ENCODE measurements at places on chromosomes 12 and 14.

DNA sequence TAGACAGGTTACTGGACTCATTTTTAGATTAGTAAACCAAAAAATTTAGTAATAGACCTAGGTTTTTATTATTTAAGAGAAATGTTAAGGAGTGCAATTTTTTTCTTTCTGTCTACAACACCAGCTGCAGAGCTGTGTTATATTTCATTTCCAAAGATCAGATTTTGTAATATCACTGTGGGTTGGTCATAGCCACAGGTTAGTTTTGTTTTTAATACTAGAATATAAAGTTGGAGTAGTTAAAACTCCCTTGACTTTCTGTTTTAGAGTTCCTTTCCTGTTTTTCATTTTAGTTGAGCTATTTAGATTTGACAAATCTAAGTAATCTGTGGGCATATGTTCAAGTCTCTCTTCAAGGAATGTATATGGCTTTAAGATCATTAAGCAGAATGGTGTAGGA is 30.7 kb upstream of the GARIN2 start:
- no peak for DNase-seq

DNA sequence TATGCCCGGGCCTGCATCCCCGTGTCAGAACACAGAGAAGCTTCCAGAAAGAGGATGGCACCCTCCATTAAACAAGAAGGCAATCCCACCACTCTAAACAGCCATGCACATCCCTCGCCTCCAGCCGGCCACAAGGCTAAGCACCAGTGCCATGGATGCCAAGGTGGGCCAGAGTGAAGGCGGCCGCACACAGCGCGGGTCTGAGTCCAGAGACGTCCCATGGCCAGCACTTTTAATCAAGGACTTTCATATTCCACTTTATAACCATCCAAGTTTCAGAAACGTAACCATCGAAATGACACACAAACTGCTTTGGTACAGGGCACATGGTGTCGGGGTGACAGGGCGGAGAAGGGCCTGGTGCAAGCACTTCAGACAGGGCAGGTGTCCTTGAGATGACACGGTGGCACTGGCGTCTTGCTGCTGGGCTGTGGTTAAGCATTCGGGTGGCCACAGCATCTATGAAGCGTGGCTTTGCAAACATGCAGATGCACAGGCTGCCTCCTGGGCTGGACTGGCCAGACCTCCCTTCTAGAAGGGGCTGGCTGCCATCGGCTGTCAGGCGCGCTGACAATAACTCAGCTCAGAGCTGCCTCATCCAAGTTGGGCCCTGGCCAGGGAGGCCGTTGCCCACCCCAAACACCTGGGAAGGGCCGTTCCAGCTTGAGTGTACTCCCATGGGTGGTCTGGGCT is 117.2 kb downstream of the RFLNA start:
- no peak for DNase-seq

DNA sequence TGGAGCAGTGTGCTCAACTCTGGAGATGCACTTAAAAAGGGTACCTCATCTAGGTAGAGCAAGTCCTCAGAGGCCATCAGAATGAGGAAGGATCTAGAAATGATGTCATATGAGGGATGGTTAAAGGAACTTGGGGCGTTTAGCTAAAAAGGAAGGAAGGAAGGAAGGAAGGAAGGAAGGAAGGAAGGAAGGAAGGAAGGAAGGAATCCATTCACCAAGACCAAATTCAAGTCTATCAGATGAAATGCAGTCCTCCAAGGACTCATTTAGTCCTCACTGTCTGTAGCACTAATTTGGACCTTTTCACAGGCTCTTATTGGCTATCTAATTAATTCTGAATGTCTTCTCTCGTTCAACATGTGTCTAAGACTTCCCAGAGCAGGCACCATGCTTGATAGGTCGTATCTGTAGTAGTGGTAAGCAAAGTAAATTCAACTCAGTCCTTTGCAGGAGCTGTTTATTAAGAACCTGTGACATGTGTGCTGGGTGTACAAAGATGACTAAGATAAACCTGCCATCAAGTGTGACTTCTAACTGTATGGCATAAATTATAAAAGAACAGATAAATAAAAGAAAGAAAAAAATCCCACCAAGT is 63.5 kb downstream of the LLPH start:
- DNase-seq: peak; percentile 49

DNA sequence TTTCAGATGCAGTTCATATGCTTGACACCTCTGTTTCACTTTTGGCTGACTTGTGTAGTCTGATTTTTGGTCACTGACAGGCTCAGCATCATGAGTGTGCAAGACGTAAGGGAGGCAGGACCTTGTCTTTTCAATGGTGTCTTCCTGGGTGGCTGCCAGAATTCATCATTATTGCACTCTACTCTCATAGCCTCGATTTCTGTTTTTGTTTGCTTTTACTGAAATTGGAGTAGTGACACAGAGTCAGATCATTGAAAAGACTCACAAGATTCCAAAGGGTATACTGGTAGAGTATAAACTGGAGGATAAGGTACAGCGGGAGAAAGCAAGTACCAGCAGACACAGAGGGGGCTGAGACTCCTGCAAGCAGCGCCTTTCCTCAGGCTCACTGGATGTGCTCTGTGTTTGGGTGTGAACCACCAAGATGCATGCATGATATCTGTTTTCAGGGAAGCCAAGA is 126.3 kb upstream of the FGD4 start:
- DNase-seq: no peak

- no peak for DNase-seq
Measured at GRCh38 chr12:41709463-41710285, 435.0 kb downstream of the GXYLT1 start.

DNA sequence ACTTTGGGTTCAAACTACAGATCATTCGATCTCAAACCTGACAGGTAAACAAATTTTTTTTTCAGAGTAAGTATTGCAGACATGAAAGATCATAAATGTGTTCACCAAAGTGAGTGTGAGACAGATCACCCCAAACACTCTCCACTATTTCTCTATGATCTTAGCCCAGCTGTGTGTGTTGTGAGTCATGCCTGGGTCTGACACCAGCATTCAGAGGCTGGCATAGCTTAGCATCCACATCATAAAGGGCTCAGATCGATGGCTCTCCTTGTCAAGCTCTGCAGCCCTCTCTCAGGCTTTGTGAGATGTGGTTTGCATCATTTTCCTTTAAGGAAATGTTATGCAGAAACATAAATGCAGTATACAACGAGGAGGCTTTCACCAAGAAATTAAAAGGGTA is 164.9 kb downstream of the ETV6 start:
- no peak for DNase-seq

DNA sequence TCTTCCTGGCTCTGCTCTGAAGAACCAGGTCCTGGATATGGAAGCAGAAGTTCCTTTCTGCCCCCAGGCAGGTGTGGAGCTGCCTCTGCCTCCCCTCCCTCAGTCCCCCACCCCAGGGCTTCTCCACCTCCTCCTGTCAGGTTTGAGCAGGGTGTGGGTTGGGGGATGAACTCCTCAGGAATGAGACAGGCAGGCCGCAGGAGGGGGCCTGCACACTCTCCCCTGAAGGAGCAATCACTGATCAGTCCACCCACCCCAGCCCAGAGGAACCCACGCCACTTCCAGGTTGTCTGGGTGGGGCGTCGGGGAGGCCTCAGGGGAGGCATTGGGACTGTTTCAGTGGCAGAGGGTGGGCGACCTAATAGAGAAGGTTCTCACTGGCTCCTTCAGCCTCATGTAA is 26.6 kb downstream of the FAIM2 start:
- DNase-seq: no peak

- no peak for DNase-seq
Measured at GRCh38 chr14:41016213-41016612, 590.5 kb upstream of the LRFN5 start.

- DNase-seq: peak; percentile 46
Measured at GRCh38 chr14:77498120-77498979, at the start of gene ISM2. Gene ISM2 (minus strand): TSS chr14:77498816. CDS start chr14:77498793, 23 bp downstream.

GRCh38 chr12:86914721-86915120 is 658.5 kb upstream of the MGAT4C start:
- peak; percentile 3 for DNase-seq

DNA sequence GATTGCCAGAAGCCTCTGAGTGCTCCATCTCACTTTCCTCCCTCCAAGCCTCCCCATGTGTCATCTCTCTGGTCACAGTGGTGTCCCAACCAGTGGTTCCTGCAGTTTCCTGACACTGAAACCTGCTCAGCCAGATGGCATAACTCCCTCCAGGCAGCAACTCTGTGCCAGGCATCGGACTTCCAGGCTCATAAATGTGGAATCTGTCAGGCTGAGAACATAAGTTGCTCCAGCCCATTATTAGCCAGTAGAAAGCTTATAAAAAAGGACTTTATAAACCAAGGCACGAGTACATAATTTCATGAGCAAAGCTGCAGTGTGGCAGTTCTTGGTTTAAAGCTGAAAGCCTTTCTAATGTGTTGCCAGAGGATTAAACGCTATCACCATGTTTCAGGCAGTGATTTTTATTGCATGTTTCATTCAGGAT is 194.3 kb downstream of the DACT1 start:
- DNase-seq: no peak

- DNase-seq: no peak
Measured at GRCh38 chr12:15677726-15678201, 111.4 kb downstream of the EPS8 start.

DNA sequence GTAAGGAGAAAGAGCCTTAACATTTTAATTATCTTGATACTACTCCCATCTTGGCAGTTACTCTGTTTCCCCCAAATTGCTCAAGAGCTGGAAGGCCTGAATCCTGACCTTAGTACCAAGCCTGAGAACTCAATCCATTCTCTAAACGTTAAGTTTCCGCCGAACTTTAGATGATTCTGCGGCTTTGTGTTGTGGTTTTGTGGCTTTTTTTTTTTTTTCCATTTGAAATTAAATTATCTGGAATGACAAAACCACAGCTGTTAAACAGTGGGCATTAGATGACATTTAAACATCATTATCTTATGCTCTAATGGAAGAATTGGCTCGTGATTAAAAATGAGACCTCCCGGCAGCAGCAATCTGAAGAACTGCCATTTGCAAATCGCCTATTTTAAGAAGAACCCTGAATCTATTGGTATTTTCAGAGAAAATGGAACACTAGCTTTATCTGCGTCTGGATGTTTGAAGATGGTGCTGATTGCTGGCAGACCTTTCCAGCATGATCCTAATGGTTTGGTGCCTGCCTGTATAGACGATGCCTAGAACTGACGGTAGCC is 38.4 kb downstream of the TMEM132C start:
- DNase-seq: no peak

- no peak for DNase-seq
Measured at GRCh38 chr12:14573118-14573517, 5.4 kb upstream of the PLBD1 start.

DNA sequence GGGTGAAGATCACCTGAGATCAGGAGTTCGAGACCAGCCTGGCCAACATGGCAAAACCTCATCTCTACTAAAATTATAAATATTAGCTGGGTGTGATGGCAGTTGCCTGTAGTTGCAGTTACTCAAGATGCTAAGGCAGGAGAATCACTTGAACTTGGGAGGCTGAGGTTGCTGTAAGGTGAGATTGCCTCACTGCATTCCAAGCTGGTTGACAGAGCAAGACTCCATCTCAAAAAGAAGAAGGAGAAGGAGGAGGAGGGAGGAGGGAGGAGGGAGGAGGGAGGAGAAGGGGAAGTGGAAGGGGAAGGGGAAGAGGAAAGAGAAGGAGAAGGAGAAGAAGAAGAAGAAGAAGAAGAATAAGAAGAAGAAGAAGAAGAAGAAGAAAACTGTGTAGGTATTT is 17.0 kb downstream of the RNASE10 start:
- DNase-seq: no peak

GRCh38 chr12:47725893-47726292 is 603 bp upstream of the ENDOU start:
- DNase-seq: no peak

- DNase-seq: no peak
Measured at GRCh38 chr12:96882862-96883261, 24.2 kb upstream of the NEDD1 start.

- no peak for DNase-seq
Measured at GRCh38 chr14:89265234-89265633, 151.8 kb downstream of the FOXN3 start.

DNA sequence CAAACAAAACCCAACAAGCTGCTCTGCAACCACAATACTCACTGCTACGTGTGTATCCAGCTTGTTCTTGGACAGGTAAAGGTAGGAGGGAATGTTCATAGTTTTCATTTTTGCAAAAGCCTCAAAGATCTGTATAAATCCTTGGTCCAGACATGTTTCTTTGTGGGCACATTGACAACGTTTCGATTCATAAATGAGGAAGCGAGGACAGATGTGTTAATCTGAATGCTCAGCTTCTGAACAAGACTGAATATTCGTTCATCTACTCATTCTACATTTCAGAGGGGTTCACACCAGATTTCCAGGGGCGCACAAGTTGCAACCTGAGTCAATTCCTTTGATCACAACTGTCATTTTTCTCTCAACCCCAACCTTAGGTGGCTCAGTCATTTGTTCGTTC is 134.4 kb downstream of the LLPH start:
- DNase-seq: no peak

GRCh38 chr12:91211866-91212265 is 29.2 kb upstream of the DCN start:
- no peak for DNase-seq

DNA sequence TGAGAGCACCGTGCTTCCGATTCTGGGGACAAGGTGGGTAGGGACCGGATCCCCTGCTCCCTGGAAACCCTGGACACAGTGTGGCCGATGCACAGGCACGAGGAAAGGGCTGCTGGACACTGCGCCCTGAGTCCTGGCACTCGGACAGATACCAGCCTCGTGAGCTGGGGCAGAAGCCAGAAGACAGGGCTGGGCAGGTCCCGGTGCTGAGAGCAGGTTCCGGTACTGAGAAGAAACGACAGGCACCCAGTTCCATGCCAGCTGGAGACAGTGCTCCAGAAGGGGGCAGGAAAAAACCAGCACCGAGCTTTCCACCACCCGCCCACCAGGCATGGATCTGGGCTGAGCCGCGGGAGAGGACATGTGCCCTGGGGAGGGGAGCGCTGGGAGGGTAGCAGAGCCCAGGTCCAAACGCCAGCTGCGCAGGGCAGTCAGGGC is 6.5 kb downstream of the XRCC3 start:
- no peak for DNase-seq

DNA sequence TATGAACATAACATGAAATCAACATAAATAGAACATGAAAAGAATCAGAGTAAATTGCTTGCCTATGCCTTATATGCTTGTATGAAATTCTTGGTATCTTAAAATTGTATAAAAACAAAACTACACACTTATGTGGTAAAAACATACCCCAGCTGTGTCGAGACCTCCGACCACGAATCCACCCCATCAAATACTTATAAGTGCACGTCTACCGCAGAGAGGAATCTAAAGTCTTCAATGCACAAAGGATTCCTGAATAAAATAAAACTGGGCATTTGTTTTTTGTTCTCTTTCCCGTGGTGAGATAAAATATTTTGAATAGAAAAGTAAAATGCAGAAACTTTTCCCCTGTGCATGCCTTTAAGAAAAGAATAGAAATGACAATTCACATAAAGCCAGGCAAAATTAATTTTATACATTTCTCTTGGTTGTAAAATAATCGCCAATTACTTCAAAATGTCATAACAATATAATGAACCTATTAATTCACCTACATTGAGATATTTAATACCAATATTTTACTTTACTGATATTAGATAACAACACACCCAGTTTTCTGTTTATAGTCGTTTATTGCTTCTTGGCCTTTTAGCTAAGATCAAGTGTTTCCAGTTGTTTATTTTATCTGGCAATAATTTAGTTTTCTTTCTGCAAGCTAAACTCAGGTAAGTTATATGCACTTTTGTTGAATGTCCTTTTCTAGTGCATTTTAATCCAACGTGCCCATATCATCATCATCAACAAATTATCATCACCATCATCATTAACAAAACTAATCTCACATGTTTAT is 1.0 kb downstream of the KLRK1 start:
- no peak for DNase-seq

GRCh38 chr14:70567791-70568190 is 32.7 kb downstream of the MED6 start:
- peak; percentile 45 for DNase-seq
